Non-pigmented ciliary epithelial cell (primary cell): ENCODE measurements at places on chromosomes 2 and 18.
A peak's percentile ranks its signal among the peaks of the same experiment; 100 is the strongest.

DNA sequence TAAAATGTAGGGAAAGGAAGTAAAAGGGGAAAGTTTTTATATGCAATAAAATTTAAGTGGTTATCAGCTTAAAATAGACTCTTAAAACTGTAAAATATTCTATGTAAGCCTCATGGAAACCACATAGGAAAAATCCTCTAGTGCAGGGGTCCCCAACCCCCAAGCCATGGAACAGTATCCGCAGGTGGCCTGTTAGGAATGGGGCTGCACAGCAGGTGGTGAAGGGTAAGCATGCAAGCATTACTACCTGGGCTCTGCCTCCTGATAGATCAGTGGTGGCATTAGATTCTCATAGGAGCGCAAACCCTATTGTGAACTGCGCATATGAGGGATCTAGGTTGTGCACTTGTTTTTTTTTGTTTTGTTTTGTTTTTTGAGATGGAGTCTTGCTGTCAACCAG, 1409.3 kb upstream of the CDH2 start:
- no peak for DNase-seq

DNA sequence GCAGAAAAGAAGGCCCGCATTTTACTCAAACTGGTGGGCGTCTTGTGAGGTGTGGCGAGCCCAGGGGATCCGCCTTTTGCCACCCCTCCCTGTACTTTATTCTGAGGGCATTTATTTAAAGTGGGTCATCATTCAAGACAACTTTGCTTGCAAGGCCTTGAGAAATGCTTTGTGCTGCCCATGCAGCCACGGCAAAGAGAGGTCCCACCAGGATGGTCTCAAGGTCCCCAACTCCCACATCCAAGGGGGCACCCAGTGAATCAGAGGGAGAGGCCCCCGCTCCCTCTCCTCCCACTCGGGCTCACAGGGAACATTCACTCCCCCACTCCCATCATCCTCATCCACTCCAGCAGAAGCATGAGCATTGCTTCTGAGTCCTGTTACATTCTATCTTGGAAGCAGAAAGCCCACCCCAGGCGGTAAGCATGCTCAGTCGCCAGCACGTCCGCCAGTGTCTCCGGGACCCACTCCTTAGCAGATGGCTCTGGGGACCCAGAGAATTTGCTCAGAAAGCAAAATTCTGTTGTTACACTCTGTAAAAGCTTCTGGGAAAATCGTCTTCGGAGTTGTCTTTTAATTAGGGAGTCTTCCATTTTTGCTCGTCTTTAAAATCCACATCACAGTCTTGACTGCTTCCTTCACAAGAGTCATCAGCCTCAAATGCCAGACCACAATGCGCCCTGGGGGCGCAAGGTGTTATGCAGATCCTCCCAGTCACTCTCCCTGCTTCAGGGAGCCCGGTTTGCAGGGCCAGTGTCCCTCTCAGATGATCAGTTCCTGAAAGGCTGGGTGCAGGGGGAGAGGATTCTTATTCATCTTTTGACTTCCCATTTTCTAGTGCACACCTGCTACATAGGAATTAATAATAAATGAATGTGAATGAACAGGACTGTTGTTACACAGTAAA, 99.4 kb upstream of the NCK2 start:
- DNase-seq = no peak

GRCh38 chr2:42828487-42829425, 36.4 kb upstream of the HAAO start:
- no peak for DNase-seq

DNA sequence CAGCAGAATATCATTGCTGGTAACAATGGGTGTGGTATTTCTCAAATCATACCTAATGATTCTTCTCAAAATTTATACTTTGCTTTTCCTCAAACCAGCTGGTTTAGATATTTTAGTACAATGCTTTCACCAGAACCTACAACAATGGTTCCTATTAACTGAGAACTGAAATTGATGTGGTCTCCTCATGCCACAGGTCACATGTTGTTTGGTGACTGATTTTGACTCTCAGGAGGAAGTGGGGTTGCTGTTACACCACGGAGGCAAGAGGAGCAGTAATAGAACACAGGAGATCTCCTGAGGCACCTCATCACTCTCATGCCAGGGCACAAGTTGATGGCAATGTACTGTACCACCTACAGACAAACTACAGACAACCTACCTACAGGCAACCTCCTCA, 3.0 kb upstream of the CEP68 start:
- no peak for DNase-seq

DNA sequence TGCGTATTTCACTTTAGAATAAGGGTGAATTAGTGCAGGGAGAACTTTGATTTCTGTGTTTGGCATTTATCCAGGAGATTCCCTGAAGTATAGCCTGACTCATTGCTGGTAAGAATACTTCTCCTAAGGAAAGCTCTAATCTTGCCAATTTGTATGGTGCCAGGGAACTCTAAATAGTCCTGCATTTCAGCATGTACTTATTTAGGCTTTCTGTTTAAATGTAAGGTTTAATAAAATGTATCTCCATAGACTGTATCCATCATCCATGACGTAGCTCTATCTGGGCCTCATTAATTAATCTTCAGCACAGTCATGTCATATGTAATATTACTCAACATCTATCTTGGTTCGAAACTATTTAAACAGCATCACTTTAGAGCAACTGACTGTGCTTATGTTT, 127.7 kb downstream of the DOK6 start:
- DNase-seq = peak; percentile 4

DNA sequence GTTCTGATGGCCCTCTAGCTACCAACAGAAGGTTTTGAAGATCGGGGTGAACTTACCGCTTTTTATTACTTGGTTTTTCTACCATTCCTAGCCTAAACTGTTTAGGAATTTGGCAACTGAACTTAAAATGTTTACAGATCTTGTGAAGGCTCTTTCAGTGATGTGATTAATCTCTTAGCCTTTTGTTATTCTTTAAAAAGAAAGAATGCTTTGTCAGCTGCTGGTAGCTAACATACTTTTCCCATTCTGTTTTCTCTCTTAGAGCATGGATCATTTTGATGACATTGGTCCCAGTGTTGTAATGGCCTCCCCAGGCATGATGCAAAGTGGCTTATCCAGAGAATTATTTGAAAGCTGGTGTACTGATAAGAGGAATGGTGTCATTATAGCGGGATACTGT, 18.1 kb downstream of the CPSF3 start:
- DNase-seq = no peak

GRCh38 chr2:168089200-168089599, 158.2 kb downstream of the STK39 start:
- no peak for DNase-seq

GRCh38 chr2:20514596-20515269, 67.9 kb downstream of the RHOB start:
- peak; percentile 95 for DNase-seq

GRCh38 chr2:69890881-69891280, 2.9 kb upstream of the SNRNP27 start:
- DNase-seq = no peak

- DNase-seq = peak; percentile 98
Measured at GRCh38 chr2:96531872-96532505, 4.6 kb upstream of the ARID5A start.

GRCh38 chr2:208541461-208541988, 134.9 kb downstream of the PTH2R start:
- no peak for DNase-seq

DNA sequence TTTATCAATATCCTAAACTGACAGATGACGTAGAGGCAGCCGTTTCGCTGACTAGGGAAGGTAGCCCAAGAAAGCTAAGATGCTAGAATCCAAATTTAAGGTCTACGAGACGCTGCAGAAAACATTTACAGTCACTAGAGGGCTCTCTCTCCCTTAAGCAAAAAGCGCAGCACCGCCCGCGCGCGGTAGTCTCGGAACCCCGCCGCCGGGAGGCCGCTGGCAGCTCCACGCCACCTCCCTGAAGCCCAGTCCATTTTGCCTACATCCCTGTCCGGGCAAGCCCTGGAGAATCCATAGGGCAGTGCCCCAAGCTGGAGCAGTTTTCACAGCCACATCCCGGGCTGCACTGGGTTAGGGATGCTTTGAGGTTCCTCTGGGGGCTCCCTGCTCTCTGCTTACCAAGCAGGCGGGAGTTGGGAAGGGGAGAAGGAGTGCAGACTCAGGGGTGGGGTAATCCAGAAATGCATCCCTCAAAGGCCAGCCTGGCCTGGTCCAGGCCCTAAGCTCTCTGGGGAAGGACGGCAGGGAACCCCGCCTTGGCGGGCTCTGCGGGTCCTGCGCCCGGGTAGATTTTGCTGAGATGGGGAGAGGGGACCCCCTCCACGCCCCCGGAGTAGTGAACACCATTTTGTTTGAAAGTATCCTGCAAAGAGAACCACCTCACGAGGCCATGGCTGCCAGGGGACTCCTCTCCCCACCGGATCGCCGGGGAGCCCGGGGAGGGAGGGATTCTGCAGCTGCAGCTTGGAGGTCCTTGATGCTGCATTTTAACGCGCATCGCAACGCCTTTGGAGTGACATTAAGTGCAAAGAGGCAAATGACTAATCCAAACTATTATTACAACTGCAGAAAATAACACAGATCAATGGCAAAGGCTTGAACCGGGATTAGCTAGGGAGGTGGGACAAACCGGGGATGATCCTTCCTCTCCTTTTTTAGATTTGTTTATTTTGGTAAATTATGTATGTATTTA, 1.3 kb upstream of the DPYSL5 start:
- DNase-seq = peak; percentile 30
